ENCODE measurements at places on chromosomes 12 and 14.
A peak's percentile ranks its signal among the peaks of the same experiment; 100 is the strongest.

DNA sequence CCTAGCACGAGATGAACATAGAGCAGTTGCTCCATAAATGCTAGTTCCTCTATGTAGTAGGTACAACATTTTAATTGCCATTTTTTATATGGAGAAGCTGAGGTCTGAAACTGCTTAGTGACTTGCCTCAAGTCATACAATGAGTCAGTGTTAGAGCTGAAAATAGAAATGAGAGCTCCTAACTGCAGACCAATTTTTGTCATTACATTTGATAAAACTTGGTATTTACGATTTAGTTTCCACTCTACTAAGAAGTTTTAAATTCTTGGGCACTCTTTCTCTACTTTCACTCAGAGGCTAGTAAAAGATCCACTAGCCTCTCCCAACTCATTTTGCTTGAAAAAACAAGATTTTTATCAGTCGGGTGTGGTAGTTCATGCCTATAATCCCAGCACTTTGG lies 8.1 kb upstream of the TMED10 start:
- peak; percentile 38 for DNase-seq

DNA sequence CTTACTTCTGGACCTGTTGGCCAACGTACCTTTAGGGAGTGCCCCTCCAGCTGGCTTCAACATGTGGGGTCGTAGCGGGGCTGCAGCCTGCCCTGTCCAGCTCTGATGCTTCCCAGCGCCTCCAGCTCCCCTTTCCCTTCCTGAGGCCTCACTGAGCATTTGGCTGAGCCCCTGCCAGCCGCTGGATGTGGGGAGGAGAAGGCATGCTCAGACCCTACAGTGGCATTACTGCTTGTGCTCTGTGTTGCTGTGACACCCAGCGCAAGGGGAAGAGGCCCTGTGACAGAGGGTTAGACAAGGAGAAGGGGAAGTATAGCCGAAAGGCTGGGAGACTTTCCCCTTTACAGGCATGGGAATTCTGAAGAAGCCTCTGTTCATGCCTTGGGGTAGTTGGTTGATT lies 145.9 kb downstream of the PRKCH start:
- no peak for DNase-seq

- no peak for DNase-seq
These were observed 112.2 kb upstream of the DIO3 start for GRCh38 chr14:101449114-101449513.

DNA sequence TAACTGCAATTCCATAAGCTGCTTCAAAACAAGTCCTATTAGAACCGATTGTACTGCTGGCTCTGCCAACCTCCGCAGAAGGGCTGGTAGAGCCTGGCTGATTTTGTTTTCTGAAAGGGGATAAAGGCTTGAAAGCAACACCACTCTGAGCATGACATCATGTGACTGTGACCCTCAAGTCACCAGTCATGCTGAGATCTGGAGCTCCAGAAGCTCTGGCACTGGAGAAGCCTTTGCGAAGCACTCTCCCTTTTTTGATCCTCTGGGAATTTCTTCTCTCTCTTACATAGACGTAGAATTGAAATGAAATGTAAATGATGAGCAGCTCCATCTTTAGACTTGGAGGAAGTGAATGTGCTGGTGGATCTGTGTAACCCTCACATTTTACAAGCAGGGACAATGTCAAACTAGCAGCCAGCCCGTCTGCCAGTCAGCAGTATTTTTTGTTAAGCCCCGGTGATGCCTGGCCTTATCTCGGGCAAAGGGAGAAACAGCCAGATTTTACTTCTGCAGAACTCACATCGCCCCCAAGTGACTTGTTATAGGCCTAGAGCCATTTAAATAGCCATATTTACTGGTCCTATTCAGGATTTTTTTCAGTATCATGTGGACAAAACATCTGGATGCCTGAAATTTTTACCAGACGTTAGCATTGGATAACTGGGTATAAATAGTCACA lies 112.1 kb upstream of the NPAS3 start:
- DNase-seq = no peak

DNA sequence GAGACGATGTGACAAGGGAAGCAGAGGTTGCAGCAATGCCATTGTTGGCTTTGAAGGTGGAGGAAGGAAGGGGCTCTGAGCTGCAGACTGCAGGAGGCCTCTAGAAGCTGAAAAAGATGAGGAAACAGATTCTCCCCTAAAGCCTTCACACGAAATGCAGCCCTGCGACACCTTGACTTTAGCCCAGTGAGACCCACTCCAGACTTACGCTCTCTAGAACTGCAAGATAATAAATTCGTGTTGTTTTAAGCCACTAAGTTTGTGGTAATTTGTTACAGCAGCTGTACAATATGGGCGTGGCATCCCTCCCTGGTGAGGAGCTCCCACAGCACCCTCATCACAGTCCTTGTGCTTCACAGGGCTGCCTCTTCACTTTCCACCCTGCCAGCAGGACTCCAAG lies 53.2 kb downstream of the GOLGA5 start:
- no peak for DNase-seq

DNA sequence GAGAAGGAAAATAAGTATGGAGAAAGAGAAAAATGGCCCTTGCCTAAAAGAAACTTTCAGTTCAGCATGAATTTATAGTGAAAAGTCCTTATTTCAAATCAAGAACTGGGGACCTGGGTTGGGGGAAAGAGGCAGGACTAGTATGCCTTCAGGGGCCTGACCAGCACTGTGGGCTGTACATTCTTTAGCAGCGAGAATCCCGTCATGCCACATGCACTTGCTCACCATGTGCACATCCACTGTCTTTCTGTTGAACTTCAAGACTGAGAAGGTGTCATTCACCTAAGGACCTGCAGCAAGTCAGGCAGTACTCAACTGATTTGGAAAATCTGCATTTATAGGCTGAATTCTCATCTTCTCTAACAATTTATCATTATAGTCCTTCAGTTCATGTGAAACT lies 50.2 kb downstream of the RAB35 start:
- DNase-seq = no peak

DNA sequence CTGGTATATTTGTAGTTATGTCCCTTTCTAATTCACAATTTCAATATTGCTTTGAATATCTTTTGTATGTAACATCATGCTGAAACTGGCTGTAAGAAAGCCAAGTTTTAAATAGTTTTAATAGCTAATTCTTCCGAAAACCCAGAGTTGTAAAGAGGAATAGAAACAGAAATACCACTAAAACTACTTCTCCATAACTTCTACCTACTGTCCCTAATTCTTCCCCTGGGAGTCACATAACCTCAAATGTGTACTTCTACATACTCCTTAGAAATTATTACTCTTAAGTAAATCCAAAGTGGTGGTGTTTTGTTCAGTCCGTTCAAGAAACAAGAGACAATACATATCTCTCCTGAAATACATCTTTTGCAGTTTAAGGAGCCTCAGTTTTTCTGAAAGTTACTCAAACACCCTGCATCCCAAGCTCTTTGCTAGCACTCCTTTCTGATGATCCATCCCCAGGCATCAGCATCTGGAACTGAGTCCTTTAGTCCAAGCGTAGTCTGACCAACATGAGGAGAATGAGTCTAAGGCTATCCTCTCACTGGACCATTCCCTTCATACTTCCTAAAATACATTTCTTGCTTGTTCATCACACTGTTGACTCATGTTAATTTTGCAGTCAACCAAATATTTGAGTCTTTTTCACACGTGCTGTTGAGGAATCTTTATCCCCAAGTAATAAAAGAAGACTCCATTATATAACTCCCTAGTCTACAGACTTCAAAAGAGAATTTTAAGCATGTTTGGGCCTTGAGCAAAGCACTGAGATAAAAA lies 214.3 kb upstream of the NUDT4 start:
- no peak for DNase-seq

DNA sequence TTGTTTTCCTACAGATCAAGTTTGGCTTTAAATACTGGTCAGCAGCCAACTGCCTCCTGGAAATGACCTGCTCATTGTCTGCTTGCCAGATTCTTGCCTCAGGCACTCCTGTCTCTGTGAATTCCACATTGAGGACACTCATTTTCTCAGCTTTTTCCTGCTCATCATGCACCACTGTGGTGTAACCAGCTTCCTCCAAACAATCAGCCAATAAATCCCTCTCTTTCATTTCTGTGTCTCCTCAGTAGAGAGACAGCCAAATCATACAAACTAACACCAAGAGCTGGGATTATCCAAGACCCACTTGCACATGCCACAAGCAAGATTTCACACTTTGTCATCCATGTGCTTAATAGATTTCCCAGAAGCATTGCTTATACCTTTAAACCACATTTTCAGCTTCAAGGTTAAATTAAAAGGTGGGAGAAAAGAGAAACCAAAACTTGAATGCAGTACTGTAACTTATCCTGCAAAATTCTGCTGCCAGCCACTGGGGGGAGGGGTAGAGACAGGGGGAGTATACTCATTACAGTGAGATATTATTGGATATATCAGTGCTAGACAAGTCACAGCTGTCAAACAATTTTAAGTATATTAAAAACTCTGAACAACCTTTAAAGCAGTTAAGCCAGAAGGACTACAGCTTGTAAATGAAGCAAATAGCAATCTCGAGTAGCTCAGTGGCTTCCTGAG lies 105.0 kb downstream of the PPP2R5E start:
- peak; percentile 50 for DNase-seq

- DNase-seq = no peak
These were observed 1.9 kb downstream of the CACNA2D4 start for GRCh38 chr12:1916371-1917171.

- DNase-seq = no peak
These were observed 11.5 kb upstream of the ULK1 start for GRCh38 chr12:131882804-131883520.

- no peak for DNase-seq
These were observed 211.3 kb downstream of the ESR2 start for GRCh38 chr14:64082837-64083236.

- DNase-seq = no peak
These were observed 6.6 kb downstream of the PLEKHG6 start for GRCh38 chr12:6316921-6317692.

GRCh38 chr12:10400829-10401228 lies 8.7 kb downstream of the KLRC4 start:
- no peak for DNase-seq

- no peak for DNase-seq
These were observed 2.4 kb downstream of the CEP83 start for GRCh38 chr12:94457311-94457710.

DNA sequence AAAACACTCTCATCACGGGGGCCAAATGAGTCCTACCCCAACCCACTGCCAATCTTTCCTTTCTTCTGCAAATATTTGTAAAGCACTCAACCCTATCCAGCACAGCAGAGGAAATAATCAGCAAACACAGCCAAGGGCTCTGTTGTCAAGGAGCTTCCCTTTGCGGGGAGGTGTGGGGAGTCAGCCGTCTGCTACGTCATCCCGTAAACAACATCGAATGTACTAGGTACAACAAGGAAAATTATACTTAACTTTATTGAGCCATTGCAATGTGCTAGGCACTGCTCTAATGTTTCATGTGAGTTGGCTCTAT lies 22.8 kb downstream of the TMEM63C start:
- DNase-seq = no peak

- DNase-seq = no peak
These were observed 2.3 kb downstream of the RPS6KA5 start for GRCh38 chr14:91058042-91058581.

DNA sequence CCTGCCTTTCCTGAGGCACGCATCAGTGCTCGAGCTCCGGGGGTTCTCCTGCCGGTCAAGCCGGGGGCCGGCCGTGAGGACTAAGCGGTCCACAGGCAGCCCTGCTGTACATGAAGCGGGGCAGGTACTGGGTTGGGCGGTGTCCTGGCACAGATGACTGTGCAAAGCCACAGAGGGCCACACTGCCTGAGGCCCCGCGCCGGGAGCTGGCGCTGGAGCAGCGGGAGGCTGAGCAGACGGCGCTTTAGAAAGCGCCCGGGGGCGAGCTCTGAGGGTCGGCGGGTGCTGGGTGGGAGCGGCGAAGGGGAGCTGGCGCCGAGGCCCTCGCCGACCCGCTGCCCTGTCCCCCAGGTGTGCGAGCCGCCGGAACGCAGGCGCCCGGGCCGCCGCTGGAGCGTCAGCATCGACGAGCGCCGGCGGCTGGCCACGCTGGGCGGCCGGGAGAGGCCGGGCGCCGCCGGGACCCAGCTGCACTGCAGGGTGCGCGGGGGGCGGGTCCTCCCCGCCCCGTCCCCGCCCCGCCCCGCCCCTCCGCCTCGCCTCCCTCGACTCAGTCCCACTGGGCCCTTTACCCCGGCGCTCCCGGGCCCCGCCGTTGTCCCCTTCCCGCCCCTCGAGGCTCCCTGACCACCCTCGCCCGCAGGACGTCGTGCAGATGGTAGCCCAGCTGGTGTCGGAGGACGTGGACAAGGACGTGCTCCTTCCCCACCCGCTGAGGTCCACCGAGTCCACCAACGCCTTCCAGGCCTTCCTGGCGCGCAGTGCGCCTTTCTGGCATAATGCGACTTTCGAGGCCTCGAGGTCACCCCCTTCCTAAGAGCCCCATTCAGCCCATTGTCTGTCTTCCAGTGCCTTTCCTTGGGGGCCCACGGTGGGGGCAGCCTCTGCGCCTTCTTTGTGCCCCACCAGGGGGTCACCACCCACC lies 8.3 kb upstream of the MTA1 start:
- peak; percentile 22 for DNase-seq

DNA sequence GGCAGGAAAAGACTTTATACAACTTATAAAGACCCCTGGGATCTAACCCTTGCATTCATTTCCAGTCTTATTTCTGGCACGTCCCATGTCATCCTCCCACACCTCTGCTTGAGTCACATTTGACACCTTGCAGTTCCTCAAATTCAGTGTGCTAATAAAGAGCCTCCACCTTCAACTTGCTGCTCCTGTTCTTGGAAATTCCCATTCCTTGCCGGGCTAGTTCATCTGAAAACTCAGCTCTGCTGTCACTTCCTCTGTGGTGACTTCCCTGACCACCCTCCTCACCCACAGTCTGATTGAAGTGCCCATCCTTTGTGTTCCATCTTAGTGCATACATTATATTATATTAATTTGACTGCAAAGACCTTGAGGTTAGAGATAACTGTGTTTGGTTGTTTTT lies 37.4 kb upstream of the PSMA6 start:
- no peak for DNase-seq

GRCh38 chr12:53758081-53758729 lies 6.4 kb upstream of the CISTR start:
- no peak for DNase-seq

DNA sequence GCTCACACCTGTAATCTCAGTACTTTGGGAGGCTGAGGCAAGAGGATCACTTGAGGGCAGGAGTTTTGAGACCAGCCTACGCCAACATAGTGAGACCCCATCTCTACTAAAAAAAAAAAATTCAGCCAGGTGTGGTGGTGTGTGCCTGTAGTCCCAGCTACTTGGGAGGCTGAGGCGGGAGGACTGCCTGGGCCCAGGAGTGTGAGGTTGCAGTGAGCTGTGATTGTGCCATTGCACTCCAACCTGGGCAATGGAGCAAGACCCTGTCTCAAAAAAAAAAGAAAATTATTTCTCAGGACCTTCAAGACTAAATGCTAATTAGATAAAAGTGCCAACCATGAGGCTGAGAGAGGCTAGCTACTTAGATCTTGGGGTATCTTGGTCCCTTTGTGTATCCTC lies 23.5 kb downstream of the OTUB2 start:
- DNase-seq = no peak

- DNase-seq = no peak
These were observed 5.5 kb upstream of the SLC7A7 start for GRCh38 chr14:22820731-22821130.
